ENCODE measurements at places on chromosomes 13 and 19.
A peak's percentile ranks its signal among the peaks of the same experiment; 100 is the strongest.

DNA sequence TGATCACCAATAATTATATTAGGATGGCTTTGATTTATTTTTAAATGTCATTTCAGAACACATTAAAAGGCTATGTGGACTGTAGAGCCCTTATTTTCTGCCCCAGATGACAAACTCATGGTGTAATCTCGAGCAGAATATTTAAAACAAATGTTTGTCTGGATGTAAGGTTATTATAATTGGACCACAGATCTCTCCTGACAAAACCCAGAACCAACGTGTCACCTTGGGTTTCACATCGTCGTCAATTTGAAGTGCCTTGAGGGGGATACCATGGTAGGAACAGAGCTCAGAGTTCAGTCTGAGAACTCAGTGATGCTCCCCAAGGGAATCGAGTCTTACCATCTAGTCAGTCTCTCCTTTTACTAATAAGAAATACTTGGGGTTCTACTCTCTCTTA is 2.8 kb downstream of the SACS start:
- DNase-seq, result no peak

GRCh38 chr19:14916848-14917247 is 24.4 kb upstream of the OR7C2 start:
- no peak for DNase-seq

GRCh38 chr13:80755910-80756309 is 415.0 kb upstream of the SPRY2 start:
- no peak for DNase-seq

GRCh38 chr19:2569596-2570465 is 93.9 kb downstream of the GADD45B start:
- no peak for DNase-seq

GRCh38 chr19:35436477-35437405 is 11.3 kb upstream of the FFAR2 start:
- DNase-seq, result peak; percentile 65

DNA sequence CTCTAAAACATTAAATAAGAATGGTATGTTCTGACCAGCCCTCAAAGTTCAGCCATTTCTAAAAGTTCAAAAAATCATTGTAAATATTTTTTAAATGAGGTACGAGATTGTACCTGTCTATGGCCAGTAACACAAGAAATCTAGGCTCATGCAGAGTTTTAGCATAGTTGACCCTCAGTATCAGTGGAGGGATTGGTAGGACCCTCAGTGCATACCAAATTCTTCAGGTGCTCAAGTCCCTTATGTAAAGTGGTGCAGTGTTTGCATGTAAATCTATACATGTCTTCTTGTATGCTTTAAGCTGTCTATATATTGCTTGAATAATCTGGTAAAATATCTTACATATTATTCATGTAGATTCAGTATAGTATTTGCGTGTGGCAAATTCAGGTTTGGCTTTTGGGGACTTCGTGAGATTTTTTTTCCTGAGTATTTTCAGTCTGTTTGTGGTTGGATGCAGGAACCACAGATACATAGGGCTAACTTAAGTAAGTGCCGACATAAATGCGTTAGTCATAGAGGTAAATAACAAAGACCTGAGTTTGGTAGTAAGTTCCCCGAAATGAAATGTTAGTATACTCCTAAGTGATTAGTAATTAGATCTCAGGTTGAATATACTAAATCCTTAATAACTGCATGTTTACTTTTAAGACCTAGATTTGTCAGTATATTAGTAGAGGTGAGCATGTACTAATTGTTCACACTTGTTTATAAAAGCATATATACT is 7.8 kb downstream of the MIR17HG start:
- no peak for DNase-seq

DNA sequence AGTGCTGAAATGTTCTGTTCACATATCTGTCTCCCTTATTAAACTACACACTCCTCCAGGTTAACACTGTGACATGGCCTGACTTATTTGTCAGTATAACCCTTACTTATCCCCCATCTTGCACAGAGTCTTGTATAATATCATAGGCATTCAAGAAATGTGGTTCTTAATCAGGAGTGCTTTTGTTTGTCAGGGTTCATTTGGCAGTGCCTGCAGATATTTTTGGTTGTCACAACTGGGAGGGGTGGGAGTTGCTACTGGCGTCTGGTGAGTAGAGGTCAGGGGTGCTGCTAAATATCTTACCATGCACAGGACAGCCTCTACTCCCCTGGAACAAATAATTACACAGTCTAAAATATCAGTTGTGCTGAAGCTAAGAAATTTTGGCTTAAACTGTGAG is 20.4 kb upstream of the OBI1 start:
- no peak for DNase-seq

DNA sequence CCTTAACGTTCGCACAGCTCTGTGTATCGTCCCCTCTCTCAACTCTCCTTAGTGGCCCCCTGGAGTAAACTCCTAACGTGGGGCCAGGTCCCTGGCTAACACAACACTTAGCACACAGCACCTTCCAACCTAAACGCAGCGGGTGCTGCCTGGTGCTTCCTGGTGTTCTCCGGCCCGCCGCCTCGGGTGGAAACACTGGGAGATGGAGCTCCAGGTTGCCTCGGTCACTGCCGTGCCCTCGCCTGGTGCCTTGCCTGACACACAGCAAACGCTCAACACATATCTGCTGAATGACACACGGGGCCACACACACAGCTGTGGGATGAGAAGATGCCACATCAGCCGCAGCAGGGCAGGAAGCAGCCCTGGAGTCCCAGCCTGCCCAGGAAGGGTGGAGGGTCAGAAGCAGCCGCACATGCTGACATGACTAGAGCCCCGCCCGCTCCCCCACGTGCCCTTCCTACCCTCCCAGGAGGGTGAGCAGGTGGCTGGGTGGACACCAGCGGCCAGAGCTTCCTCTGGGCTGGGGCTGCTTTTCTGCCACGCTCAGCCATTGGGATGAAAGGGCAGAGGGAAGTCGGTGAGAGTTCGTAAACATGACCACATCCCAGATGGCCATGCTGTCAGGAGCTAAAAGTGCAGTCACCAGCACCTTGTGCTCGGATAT is 6.6 kb downstream of the PEPD start:
- DNase-seq, result no peak

- DNase-seq, result peak; percentile 86
Measured at GRCh38 chr13:30744056-30744680, 8.8 kb downstream of the ALOX5AP start.

DNA sequence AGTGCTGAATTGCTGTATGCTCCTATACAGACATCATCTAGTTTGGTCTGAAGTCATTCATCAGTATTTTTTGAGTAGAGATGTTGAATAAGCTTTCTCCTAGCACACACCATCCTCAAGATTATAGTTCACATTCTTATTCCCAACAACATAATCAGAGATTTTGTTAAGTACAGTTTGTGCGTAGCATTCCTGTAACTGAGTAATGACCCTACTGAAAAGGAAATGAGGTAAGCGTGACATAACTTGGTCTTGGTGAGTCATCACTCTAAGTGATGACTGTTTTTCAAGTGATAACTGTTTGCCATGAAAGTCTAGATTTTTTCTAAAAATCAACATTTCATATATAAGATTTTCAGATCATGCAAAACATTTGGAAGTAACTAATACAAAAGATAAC is 18.5 kb upstream of the FAM216B start:
- DNase-seq, result no peak

DNA sequence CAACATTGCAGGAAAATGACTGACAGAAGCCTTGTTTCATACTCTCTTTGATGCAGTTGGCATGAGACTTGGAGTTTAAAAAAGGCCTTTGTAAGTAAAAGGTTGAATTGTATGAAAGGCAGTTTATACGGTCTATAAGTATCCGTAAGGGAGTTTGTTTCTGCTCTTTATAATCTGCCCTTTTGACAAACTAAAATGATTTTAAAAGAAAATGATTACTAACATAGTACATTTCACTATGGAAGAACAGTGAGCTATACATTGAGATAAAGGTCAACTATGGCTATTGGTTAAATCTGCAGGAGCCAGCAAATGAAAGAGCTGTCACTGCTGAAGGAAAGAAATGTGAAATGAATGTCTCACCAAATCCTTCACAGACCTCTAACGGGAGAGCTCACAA is 296.1 kb upstream of the SLITRK6 start:
- no peak for DNase-seq

DNA sequence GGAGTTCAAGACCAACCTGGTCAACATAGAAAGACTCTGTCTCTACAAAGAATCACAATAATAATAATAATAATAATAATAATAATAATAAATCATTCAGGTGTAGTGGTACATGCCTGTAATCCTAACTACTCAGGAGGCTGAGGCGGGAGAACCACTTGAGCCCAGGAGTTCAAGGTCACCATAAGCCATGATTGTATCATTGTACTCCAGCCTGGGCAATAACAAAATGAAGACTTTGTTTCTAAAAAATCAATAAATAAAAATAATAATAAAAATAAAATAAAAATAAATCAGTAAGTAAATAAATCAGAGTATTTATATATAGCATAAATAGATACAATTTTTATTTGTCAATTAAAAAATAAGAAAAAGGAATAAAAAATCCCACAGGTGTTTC is 1636.4 kb downstream of the SLITRK1 start:
- no peak for DNase-seq

DNA sequence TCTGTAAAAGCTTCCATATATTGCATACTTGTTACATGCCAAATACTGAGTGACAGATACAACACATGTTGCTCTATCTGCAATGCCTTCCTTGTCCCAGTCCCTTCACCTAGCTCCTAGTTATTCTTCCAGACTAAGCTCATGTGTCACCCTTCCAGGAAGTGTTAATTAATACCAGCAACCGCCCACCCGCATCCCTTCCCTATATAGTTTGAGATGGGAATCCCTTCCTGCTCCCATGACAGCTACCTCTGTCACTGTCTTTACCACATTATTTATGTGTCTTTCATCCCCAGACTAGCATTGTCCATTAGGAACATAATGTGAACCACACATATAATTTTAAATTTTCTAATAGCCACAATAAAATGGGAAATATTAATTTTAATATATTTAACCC is 49.5 kb upstream of the FRY start:
- DNase-seq, result no peak

- no peak for DNase-seq
Measured at GRCh38 chr13:80036845-80037504, 304.0 kb downstream of the SPRY2 start.

DNA sequence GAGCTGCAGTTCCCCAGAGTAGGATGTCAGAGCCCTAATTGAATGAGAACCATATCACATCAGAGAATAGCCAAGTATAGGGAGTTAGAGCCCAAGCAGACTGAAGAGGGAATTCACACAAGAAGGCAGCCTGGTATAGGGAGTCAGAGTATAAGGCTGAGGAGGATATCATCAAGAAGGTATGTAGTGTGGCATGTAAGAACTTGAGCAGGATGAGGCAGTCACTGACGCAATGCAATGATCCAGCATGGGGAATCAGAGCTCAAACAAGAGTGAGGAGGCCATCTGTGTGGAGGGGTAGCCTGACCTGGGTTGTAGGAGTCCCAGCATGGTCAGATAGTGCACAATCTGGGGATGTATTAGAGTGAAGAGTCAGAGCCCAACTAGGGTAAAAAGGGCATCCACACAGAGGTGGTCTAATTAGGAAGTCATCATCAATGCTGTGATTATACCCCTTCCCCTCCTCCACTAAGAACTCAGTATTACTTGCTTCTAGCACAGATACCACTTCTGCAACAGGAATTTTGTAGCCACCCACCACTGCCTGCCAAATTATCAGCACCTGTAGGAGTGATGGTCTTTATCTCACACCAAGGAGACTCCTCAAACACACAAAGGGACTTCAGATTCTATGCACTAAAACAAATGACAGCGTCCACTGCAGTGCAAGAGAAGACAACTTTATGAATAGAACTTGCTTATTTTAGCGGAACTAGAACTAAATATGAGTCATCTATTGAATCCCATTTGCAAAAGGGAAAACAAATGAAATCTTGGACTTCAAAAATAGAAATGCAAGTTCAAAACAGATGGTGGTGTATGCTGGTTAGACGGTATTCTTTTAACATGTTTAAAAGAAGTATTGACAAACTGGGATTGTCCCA is 107.2 kb downstream of the FNDC3A start:
- DNase-seq, result no peak

DNA sequence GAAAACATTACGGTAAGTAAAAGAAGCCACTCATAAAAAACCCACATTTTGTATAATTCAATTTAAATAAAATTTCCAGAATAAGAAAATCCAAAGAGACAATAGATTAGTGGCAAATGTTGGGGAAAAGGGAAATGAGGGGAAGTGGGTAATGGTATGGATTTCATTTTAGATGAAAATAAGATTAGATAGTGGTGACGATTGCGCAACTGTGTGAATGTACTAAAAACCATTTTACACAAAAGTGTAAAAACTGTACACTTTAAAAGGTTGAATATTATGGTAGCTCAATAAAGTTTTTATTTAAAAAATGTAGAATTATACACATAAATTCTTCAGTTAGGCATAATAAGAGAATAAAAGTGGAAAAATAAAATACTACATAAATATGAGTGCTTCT is 3.7 kb downstream of the MBD3L1 start:
- no peak for DNase-seq

- no peak for DNase-seq
Measured at GRCh38 chr13:105538346-105538745, 997.1 kb downstream of the EFNB2 start.

DNA sequence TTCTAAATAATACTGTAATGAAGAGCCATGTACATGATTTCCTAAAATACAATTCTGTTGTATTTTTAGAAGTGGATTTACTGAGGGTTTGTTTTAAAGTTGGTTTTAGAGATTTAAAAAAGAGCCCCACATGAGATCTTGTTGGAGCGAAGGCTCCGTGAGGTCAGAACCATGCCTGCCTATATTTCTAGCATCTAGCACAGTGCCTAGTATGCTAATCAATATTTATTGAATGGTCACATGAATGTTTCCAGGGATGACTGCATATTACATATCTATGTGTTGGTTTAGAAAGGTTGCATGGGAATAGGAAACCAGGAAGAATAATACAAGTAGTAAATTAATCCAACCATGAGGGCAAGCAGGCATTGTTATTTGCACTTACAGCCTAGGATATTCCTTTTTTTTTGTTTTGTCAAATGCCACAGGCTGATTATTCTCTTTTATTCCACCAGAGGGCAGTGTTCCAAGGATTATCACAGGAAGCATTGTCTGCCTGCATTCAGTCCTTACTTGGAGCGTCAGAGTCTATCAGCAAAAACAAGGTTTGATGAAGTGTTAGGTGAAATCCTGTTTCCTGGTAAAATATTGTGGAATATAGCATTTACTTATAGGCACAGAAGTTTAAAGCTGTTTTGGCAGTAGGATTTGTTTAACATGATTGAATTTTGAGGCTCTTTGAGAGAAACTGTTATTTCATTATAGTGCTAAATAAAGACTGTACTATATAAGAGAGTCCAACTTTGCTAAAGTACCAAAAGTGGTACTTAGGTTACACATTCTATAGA is 46.8 kb downstream of the COG3 start:
- no peak for DNase-seq

DNA sequence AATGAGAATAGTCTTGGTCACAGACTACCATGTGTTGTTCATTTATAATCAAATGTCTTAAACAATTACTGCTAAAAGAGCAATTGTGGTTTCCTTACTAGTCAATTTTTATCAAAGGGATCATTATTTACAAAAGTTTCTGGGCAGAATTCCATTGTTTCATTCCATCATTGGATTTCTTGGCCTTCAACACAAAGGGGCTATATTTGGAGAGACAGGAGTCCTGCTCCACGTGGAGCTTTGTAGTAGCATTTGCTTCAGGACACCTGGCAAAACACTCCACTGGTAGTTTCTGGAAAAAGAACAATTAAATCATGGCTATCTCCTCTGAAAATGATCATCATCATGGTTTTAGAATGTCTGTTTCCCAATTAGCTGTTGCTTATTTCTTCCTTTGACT is 22.3 kb upstream of the STARD13 start:
- DNase-seq, result no peak

Measured in activated CD8-positive, alpha-beta memory T cell treated with anti-CD3 and anti-CD28 coated beads for 24 hours (primary cell).